ENCODE measurements at places on chromosomes 12 and 14.

GRCh38 chr14:81971911-81972310, 438.3 kb upstream of the SEL1L start:
- DNase-seq, result no peak

DNA sequence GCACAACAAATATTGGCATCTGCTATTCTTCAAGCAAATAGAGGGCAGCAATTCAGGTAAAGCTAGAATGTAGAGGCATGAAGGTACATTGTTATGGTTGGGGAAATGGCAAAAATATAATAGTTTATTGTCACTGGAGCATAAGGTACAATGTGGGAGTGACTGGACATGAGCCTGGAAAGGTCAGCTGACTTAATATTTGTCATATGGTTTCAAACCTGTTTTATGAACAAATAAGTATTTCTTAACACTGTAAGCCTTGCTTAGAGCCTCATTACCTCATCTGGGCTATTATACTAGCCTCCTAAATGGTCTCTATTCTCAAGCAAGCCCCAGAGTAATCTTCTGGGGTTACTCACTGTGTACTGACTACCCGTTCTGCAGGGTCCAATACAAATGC, 33.7 kb downstream of the FAM177A1 start:
- DNase-seq, result no peak

- no peak for DNase-seq
These were observed 78.9 kb upstream of the GZMB start for GRCh38 chr14:24712909-24713308.

- no peak for DNase-seq
These were observed 59.8 kb upstream of the TBPL2 start for GRCh38 chr14:55500219-55500701.

GRCh38 chr14:74604911-74605310, 7.1 kb downstream of the LTBP2 start:
- DNase-seq, result no peak

DNA sequence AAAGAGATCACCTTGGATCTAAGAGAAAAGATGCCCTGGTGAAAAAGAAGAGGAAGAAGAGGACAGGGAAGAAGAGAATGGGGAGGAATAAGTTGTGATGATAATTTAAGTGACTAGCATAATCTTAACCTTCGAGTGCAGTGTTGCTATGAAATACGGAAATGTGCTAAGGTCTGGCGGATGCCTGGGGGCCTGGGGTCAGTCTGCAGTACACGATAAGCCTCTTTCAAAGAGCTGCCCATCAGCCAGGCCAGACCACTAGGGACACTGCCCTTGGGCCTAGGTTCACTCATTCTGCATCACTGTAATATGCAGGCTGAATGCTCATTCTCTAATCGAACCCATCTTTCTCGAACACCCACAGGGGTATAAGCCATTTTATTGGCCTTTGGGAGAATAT, 83.4 kb downstream of the PLEKHG3 start:
- no peak for DNase-seq

GRCh38 chr12:103468837-103469236, 26.9 kb downstream of the C12orf42 start:
- DNase-seq, result no peak

- DNase-seq, result no peak
These were observed 75.2 kb downstream of the PLEKHG3 start for GRCh38 chr14:64779472-64779871.

GRCh38 chr12:54294152-54294952, 6.5 kb downstream of the NFE2 start:
- DNase-seq, result peak; percentile 35

DNA sequence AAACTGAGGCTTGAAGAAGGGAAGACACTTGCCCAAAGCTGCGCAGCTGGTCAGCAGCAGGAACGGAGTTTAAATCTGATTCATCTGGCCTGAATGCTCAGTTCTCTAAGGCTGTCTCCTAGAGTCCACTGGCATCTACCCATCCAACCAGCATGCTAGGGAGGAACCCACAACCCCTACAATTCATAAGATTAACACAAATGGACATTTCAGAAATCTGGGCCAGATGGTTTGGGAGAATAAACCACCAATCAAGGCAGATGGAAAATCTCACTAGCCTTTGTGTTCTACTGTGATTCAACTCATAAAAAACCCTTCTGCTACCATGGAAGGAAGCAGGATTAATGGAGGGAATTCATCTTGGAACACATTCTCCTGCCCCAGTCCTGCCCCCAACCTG, 67.8 kb downstream of the WSCD2 start:
- no peak for DNase-seq

DNA sequence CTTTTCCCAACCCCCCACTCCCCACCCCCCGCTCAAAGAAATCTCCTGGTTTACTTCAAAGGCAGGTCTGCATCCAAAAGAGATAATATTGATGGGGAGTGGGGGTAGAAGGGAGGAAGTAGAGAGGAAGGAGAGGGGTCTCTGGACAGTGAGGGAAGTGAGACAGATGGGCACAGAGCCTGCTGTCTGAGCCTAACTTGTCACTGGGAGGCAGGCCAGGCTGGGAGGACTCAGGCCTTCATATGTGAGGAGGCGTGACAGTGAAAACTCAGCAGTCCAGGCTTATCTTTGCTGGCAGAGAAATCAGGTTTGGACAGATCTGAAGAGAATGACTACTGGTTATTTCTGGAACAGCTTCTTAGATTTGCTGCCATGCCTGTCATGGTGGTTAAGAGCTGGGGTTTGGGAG, 192.3 kb downstream of the NUAK1 start:
- DNase-seq, result no peak

DNA sequence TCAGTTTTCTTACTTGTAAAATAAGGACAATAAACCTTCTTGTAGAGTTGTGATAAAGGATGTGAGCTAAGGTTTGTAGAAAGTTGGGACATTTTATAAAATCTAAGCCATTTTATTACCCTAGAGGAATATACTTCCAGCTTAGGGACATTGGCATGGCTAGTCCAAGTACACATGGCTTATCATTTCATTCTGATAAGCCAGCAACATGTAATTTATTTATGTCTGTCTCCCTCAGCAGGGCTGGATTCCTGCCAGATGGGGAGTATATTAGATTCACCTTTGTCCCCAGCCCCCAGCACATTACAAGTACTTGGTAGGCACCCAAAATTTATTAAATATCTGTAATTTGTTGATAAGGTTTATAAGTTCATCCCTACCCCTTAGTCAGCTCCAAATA, 6.3 kb upstream of the ATG14 start:
- no peak for DNase-seq

DNA sequence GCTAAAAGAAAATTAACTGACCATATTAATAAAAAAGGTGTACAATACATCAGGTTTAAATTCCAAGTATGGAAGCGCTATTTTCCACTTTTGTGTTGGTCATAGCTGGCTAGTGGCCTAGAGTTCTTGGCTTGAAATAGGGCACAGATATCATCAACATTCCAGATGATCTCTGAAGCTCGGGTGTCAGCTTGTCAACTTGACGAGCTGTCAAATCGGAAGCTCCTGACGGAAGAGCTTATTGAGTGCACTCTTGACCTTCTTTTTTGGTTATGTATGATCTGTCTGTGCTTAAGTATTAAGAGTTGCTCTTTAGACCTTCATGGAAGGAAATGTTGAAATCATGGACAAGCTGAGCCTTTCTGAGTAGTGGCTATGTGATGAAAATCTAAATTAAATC, 177.9 kb downstream of the APAF1 start:
- DNase-seq, result no peak

DNA sequence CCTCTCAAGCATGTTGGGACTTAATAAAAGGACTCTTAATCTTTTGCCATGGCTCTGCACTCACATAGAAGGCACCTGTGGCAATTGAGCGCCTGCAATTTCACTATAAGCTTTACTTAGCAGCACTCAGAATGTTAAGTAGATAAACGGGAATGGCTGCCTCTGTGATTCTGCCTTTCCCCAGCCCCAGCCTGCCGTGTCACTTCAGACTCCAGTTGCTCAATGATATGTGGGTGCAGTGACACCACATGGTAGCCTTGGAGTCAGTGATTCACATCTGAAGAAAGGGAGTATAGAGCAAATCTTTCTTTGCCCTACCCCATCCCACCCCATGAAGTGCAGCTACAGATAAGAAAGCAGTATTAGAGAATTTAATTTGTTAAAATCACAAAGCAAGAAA, 96.1 kb downstream of the ZFC3H1 start:
- no peak for DNase-seq

- DNase-seq, result no peak
These were observed 3.1 kb downstream of the MCRS1 start for GRCh38 chr12:49564686-49565405.

GRCh38 chr12:91817517-91817916, 328.1 kb downstream of the BTG1 start:
- no peak for DNase-seq

GRCh38 chr12:8546591-8546990, 5.9 kb upstream of the CLEC4E start:
- no peak for DNase-seq

GRCh38 chr12:100995771-100996170, 201.2 kb downstream of the ANO4 start:
- no peak for DNase-seq

- no peak for DNase-seq
These were observed 24.4 kb upstream of the FBRSL1 start for GRCh38 chr12:132465269-132466190.

GRCh38 chr14:33408291-33408690, 469.6 kb downstream of the NPAS3 start:
- DNase-seq, result no peak

DNA sequence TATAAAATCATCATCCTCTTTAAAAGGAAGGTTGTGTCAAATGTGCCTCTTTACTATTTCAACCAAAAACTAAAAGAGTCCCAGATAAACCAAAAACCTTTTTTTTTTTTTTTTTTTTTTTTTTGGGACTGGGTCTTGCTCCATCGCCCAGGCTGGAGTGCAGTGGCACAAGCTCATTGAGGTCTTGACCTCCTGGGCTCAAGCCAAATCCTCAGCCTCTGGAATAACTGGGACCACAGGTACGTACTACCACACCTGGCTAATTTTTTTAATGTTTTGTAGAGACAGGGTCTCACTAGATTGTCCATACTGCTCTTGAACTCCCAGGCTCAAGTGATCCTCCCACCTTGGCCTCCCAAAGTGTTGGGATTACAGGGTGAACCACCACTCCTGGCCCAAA, 16.4 kb upstream of the SELPLG start:
- DNase-seq, result no peak

GRCh38 chr12:109278912-109279311, 30.2 kb downstream of the FOXN4 start:
- DNase-seq, result no peak

DNA sequence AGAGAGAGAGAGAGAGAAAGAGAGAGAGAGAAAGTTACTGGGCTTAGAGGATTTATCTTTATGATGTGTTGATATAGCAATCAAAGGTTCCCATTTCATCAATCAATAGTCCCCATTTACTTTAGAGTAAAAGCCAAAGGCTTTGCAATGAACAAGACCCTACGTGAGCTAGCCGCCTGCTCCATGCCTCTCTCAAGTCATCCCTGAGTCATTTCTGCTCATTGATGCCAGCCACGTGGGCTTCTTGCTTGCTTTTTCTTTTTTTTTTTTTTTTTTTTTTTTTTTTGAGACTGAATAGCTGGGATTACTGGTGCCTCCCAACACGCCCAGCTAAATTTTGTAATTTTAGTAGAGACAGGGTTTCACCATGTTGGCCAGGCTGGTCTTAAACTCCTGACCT, 70.9 kb downstream of the GPR135 start:
- no peak for DNase-seq

GRCh38 chr12:131087991-131088700, 134.4 kb downstream of the ADGRD1 start:
- DNase-seq, result no peak

DNA sequence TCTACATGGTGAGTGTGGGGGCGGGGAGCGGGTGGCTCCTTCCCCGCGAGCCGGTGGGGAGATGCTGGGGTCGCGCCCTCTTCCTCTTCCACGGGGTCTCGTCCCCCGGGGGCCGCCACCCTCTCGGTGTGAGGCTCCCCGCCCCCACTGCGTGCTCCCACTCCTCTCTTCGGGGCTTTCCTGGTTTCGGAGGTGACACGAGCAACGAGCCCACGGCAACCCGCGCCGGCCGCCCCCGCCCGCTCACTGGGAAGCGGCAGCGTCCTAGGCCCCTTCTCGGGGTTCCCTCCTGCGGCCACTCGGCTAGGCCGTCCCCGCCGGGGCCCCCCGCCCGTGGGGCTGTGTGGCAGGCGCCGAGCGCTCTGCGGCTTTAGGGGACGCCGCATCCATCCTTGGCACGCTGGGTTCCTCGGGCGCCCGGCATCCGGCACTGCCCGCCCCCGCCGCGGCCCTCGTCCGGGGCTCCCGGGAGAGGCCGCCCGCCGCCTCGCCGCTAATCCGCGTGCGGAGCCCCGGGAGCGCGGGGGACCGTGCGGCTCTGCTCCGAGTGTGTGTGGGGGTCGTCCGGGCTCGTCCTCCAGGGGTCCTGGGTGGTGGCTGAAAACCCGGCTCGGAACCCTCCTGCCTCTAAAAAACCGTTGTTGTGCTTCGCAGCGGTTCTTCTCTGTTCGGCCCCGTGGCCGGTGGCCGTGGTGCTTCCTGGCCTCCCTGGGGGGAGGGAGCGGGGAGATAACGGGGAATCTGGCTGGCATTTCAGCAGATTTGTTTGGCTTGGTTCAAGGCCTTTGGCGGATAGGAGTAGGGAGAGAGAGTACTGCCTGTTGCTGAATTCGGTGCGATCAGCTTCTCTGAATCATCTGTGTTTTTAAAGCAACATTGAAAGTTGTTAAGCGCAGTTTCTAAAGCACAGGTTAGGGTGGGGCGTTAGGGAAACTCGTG, 1.0 kb downstream of the PCNX1 start:
- peak; percentile 61 for DNase-seq

DNA sequence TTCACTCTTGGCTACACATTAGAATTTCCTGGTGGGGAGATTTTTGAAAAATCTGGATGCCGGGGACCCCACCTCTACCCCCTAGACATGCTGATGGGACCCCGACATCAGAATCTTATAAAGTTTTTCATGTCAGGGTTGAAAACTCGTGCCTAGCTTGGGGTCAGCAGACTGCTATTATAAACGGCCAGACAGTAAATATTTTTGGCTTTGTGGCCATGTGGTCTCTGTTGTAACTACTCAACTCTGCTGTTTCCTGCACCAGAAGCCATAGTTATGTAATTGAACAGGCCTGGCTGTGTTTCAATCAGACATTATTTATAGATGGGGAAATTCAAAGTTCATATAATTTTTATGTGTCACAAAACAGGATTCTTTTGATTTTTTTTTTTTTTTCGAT, 41.6 kb downstream of the ACACB start:
- no peak for DNase-seq

DNA sequence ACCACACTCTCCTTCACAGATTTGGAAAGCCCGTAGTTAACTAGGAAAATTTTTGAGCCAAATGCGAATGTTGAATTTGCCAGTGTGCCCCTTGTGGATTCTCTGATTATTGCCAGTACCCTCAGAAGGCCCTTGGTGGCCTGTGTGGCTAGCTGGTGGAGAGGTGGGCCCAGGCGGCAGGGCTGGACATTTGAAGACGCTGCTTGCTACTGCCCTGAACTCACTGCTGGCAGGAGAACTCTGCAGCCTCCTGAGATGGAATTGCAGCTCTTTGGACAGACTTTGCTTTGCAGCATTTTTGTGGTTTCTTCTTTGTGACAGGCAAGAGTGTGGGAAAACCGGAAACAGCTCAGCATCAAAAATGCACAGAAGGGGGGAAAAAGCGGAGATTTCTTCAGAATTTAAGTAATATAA, 97.6 kb downstream of the TGFB3 start:
- no peak for DNase-seq

- DNase-seq, result no peak
These were observed 20.3 kb downstream of the VDR start for GRCh38 chr12:47884501-47884900.
